WTC11 (cell line): ENCODE measurements at places on chromosomes 1 and 21. TPM values are rescaled to one million over a fixed set of nuclear protein-coding genes. Genes with fewer than 3 reads are reported as not detected.

DNA sequence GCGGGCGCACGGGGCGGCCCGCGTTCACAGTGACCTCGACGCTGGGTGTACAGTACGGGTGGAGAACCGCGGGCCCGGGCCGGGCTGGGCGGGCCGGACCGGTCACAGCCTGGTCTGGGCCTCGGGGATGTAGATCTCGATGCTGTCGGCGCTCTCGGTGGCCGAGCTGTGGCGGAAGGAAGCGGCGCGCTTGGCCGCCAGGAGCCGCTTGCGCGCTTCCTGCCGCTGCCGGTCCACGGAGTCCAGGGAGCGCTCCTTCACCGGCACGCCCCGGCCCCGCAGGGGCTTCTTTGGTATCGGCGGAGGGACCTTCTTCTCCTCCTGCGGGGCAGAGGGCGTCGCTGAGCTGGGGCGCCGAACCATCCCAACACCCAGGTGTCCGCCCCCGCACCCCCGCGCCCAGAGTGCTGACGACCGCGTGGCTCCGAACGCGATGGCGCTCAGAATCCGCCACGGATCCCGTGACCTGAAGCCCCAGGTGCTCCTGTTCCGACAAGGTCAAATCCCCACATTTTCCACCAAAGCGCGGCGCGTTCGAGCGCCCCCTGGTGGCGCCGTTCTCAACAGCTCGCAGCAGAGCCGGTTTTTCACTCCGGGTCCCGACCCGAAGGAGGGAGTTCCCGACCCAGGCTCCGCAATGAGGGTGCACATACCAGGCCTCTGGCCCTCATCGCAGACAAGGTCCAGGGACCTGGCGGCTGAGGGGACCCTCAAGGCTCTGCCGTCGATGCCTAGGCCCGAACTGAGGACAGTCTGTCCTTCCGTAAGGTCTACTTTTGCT is 6.6 kb upstream of the SMIM12 start:
- DNase-seq: peak; percentile 93

The RASAL2 gene
- total RNA-seq: 25.7 to 29.5 TPM (median 27.5 TPM) in 3 replicates

The OR2G3 gene
- not detected in 3 replicates for total RNA-seq

The HSPB7 gene
- total RNA-seq: 0.11 to 0.23 TPM (median 0.21 TPM) in 3 replicates

DNA sequence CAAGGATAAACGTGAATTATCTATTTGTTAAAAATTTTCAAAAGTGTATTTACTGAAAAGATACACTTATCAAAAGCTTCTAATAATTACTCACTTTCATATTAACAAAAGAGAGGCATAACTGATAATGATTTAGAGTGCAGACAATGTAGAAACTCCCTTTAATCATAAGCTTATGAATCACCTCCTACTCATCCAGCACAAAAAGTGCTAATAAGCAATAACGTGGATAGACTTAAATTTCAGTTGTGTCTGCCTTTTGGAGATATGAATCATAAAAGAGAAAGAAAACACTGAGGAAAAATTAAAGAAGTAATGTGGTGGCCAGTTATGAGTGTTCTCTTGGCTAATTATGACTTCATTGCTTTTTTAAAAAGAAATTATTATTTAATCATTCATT is 827.6 kb upstream of the B3GALT2 start:
- DNase-seq: no peak

DNA sequence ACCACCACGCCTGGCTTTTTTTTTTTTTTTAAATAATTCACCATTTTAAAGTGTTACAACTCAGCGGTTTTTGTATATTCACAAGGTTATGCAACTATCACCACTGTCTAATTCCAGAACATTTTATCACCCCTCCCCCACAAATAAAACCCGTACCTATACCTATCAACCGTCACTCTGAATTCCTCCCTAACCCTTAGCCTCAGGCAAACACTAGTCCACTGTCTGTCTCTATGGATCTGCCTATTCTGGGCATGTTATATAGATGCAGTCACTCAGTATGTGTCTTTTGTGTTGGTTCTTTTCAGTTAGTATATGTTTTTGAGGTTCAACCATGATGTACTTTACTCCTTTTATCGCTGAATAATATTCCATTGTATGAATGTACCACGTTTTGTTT is 19.3 kb upstream of the GRHL3 start:
- no peak for DNase-seq

DNA sequence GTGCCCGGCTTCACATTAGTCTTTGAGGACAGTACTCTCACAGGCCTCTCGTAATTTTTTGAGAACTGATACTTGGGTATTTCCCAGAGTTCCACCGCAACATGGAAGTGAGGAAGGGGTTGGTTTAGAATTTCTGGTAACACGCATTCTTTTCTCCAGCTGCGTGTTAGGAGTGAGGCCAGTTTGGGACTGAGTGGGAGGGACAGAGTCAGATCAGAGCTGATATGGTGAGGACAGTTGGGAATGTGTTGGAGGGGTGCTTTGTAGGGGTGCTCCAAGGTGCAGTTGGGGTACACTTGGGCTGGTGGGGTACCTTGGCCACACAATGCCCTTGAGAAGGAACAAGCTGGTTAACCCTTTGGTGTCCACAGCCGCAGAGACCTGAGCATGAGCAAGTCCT is 6.7 kb downstream of the FBXO6 start:
- DNase-seq: no peak

The TCHHL1 gene
- total RNA-seq: not detected in 3 replicates

The OR2L3 gene
- not detected in 3 replicates for total RNA-seq

DNA sequence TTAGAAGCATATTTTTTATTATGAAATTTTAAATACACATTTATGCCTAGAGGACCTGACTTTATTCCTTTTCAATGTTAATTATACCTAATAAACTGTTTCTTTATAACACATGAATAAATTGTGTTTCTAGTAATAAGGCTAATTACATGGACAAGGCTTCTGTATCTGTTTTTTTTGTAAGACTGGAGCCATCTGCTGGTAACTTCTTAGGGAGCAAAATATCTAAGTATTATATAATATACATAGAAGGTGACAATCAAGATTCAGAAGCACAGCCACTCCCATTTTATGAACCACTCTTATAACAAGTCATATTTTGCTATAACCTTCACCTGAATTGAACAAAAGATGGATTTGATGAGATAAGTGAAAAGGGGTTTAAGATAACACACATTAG is 84.2 kb downstream of the LBR start:
- no peak for DNase-seq

DNA sequence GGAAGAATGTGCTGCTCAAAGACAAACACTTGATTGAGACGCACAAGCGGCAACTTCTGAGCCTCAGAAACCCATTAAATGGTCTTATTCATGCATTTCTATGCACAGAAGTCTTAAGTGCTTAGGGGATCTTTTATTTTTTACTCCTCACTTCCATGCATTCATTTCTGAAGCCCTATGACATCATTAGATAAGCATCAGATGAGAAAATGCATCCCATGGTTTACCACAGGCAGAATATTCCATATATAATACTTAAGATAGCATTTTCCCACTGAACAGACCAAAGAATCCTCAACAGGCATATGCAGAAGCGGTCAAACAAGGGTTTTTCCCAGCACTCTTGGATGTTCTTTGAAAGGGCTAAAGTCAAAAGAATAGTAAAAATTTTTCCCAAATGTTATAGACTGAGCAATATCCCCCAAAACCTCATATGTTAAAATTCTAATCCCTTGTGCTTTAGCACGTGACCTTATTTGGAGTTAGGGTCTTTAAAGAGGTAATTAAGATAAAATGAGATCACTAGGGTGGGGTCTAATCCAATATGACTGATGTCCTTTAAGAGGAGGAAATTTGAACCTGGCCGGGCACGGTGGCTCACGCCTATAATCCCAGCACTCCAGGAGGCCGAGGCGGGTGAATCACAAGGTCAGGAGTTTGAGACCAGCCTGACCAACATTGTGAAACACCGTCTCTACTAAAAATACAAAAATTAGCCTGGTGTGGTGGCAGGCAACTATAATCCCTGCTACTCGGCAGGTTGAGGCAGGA is 22.6 kb upstream of the FAM89A start:
- no peak for DNase-seq

The LCE2A gene
- not detected in 3 replicates for total RNA-seq

The AGO1 gene
- 77.8 to 81.8 TPM (median 80.6 TPM) in 3 replicates for total RNA-seq

- DNase-seq: no peak
Measured at GRCh38 chr1:235925016-235925415, 58.3 kb upstream of the LYST start.

DNA sequence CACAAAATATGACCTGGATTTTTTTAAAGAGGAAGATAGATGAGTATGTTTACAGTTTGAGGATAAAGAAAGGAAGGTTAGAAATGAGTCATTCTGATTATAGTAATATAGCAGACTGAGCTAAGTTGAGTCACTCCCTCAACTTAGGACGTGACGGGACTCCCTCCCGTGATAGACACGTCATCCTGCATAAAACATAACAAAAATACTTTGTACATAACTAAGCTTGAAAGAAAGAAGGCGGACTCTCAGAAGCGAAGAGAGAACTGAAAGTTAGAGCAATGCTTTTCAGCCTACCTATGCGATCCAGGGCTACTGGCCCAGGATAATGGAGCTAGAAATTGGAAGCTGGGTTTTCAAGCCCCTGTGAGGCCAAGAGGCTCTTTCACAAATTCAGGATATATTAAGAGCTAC is 53.0 kb upstream of the DESI2 start:
- no peak for DNase-seq

- peak; percentile 78 for DNase-seq
Measured at GRCh38 chr1:202710070-202711045, at the start of gene SYT2. TSS of gene SYT2 (minus strand) at chr1:202710454. CDS start at chr1:202605772, 104,682 bp downstream.
